RPMI7951 (cell line): ENCODE measurements at places on chromosomes 7 and 10. TPM values are rescaled to one million over a fixed set of nuclear protein-coding genes. Genes with fewer than 3 reads are reported as not detected.

Gene ASAH2
- 0.39 and 0.84 TPM in 2 replicates for total RNA-seq

Gene GPAM
- 13.3 and 14.5 TPM in 2 replicates for total RNA-seq

Gene OR2A12
- not detected in 2 replicates for total RNA-seq

Gene CLEC5A
- total RNA-seq = not detected in 2 replicates

Gene PMPCB
- 78.1 and 90.8 TPM in 2 replicates for total RNA-seq

Gene GOLGA7B
- total RNA-seq = 2.9 and 3.1 TPM in 2 replicates

Gene INHBA
- total RNA-seq = 23.0 and 26.4 TPM in 2 replicates

Gene OR9A2
- not detected in 2 replicates for total RNA-seq

Gene C10orf95
- not detected in 2 replicates for total RNA-seq
